ENCODE measurements at places on chromosomes 1 and 21.
A peak's percentile ranks its signal among the peaks of the same experiment; 100 is the strongest.

- DNase-seq, result no peak
Observed at GRCh38 chr1:6672558-6672957, 29.1 kb downstream of the DNAJC11 start.

DNA sequence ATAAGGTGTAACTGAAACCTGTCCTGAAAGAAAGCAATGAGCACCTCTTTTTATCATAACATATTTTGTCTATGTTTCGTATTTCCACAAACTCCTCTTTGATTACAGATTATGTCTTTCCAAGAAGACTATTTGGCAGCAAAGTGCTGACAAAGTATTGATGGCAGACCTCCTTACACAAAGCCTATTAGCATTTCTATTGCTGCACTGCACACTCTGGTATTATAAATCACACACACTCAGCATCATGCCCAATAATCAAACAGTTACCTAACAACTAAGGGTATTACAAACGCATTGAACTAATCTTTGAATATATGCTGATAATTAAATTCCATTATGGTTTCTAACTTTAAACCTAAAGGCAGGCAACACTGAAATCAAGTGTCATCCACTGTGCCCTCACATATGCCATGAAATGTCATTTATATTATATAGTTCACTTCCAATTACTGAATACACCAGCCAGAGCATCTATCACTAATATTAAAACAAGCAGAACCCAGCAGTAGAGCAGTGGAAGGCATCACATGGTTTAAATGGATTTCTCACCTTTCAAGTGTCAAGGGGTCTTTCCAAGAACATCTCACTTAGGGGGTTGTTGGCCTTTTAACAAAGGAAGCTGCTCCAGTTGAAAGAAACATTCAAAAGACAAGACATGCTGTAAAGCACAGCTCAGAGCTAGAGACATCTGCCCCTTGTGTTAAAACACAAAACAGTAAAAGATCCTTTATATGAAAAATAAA is 239.1 kb downstream of the RERE start:
- DNase-seq, result no peak

DNA sequence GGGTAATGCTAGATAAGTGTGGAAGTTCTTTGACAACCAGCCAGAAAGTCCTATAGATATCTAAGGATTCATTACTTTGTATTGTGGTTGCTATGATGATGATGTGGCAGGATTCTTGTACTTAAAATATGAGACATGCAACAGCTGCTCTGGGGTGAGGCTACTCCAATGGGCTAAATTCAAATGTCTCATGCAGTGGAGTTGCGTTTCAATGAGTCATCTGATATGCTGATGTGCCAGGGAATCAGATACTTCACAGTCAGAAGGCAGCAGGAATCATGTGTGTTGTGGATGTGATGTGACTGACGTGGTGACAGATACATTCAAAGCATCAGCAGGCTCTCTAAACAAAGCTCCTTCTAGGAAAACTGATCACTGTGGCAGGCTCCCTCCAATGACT is 66.5 kb downstream of the TSEN15 start:
- DNase-seq, result no peak

DNA sequence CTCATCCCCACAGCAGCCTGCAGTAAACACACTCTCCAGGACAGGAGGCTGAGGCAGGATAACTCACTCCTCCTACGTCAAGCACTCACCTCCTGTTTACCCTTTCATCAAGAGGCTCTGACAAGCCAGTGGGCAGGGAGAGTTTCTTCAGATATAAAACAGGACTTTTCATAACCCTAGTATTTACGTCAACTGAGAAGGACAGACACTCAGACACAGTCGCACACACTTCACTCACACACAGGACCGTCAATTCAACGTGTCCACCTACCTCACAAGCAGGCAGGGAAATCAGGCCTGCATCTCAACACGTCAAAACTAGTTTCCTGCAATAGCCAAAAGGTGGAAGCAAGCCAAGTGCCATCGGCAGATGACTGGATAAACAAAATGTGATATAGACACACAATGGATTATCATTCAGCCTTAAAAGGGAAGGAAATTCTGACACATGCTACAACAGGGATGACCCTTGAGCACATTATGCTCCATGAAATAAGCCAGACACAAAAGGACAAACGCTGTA is 48.6 kb downstream of the ITPKB start:
- DNase-seq, result no peak

DNA sequence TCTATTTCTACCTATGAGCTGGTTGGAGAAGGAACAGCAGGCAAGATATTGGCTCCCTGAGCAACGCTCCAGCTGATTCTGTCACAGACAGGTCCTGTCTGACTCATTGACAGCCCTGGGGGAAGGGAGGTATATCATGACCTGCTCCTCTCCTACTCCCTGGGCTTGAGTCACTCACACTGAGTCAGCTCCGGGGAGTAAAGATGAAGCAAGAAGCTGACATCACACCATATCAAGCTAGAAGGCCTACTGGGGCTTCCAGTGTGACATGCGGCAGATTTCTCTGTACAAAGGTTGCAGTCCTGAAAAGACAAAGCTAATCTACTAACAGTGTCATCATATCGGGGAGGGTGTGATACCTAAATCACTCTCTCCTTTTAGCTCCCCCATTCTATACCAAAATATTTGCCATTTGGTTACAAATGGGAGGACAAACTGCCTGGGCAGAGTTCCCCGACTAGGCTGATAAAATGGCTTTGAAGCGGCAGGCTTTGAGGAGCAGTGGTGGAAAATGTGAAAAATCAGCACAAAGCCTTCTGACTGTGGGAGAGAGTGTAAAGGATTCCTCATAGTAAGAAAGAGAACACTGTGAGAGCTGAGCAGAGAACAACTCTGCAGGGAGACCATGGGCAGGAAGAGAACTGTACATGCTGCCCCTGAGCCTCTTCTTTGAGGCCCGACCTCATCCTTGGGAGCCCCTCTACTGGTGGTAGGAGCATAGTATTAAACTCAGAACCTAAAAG is 15.5 kb downstream of the PI4KB start:
- DNase-seq, result peak; percentile 87

- DNase-seq, result no peak
Observed at GRCh38 chr1:204976646-204977045, 66.4 kb upstream of the CNTN2 start.

GRCh38 chr1:42931108-42931539 is 27.5 kb downstream of the SLC2A1 start:
- DNase-seq, result peak; percentile 43

GRCh38 chr21:38954588-38955004 is 148.9 kb downstream of the ETS2 start:
- DNase-seq, result no peak

- DNase-seq, result no peak
Observed at GRCh38 chr1:222967466-222968240, 152.8 kb downstream of the DISP1 start.

DNA sequence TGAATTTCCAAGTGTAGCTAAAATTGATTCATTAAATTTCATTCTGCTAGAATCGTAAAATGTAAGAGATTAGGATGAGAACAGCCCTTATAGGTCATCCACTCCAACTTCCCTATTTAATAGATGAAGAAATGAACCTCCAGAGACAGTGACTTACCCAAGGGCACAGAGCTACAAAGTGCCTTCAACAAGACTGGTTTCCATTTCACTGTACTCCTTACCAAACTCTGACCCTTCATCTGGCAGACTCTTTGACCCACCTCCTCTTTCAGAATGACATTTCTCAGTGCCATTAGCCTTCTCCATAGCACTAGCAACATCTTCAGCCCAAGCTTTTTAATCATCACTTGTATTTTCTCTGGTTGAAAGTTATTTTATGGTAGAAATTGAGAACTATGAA is 161.3 kb downstream of the NEK7 start:
- no peak for DNase-seq

DNA sequence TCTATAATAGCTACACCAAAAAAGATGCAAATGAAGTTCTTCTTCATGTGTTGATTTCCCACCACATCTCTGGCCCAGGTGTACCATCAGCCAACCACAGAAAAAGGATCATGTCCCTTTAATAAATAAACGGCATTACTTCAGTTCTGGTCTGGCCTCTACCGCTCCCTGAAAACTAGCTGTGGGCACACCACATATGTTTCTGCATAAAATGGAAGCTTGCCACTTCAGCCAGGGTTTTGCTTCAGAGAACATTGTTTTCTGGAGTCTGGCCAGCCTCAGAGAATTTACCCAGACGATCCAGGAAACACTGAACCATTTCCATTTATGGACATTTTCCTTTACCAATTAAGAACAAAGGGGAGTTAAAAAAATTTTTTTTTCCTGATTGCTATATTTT is 5.8 kb upstream of the LAMC2 start:
- no peak for DNase-seq

- DNase-seq, result no peak
Observed at GRCh38 chr1:159274631-159275030, 27.5 kb upstream of the FCER1A start.

DNA sequence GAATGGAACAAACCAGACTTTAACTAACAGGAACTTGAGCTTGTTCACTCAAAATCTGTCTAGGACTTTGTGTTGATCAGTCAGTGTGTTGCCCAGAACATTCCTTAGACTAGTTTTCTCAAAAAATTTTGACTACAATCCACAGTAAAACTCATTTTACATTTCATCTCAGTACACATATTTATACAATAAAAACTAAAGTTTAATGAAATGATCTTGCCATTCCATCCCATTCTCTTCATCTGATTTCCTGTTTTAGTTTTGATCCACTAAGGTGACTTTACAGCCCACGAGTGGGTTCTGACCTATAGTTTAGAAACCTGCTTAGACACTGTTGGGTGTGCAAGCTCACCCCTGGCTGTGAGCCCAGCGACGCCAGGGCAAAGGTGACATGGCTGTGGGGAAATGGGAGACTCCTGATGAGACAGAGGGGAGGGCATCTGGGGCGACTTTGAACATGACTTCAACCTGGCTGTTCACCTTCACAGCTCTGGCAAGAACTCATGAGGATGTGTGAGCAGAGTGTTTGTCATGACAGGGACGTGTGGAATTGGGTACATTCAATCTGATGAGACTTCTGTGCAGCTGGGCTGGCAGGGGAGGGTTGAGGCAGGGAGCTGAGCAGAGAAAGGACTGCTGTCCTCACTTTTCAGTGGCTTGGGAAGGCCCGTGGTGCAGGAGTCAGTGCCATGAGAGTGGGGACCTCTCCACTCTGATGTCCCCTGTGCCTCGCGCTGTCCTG is 40.6 kb downstream of the LHX4 start:
- no peak for DNase-seq

DNA sequence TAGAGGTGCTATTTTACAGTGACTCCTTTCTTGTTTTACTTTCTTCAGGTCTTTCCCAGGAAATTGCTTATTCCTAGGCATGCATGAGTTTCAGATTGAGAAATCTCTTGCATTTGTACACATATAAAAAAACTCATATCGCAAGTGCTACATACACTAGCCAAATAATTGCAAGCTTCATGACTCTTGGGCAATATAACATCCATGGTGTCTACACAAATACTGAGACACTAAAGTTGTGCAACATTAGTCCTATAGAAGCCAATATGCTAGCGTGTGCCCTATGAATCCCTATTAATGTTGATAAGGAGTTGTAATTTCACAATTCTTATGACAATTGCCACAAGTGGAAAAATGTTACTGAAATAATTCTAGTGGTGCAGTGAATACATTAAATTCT is 591.0 kb downstream of the ADGRL2 start:
- DNase-seq, result no peak

DNA sequence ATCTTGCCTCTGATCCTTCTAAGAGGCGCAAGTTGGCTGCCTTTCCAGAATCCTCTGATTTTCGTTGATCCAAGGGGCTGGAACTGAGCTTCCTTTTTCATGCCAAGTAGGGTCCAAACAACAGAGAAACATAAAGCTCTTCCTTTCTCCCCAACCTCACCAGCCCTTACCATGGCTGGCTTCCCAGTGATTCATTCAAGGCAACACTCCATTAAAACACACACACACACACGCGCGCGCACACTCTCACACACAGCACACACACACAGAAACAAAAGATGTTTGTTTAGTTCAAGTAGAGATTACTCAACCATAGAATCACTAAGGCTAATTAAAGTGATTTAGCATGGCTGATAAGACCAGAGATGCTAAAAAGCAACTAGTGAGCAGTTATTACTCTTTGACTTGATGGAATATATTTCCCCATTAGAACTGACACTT is 13.0 kb upstream of the GUCA2A start:
- no peak for DNase-seq

GRCh38 chr1:16065269-16065576 is 8.2 kb downstream of the FAM131C start:
- DNase-seq, result no peak

DNA sequence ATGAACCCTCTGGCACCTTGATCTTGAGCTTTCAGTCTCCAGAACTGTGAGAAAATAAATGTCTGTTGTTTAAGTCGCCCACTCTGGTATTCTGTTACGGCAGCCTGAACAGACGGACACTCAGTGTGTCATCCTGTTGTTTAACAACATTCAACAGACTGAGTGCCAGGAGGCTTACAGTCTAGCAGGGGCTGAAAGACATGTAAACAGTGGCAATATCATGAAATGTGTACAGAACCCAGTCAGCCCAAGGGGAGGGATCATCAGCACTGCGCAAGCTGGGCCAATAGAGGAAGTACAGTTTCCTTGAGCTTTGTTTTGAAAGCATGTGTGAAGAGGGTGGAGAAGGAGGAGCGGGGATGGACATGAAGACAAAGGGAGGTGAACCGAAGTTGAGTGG is 13.6 kb downstream of the DIP2A start:
- DNase-seq, result no peak

DNA sequence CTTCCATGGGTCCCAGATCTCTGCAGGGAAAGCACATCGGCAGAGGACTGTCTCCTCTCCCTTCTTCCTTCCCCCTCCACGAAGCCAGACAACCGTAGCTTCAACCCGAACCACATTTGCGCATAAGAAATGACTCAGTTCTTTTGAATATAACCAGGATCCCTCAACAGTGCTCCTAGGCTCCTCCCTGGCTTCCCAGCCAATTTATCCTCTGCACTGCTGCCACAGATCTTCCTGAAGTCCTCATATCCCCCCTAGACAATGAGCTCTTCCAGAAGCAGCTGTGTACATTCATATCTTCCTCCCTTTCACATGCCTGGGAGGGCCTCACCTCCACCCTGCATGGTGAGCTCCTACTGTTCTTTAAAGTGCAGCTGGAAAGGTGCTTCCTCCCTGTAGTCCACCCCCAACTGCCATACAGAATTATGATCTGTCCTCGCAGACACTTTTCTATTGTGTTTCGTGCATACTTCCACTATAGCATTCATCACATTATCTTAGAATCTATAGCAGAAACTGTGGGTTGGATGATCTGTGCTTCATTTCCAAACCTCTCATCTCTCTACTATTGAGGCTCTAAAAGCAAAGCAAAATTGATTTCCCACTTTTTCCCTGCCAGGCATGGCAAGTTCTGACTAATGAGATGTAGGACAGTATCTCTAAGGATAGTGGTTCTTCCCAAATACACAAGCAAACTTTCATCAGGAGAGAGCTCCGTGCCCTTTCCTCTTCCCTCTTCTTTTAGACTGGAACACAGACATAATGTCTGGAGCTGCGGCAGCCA is 179.3 kb upstream of the HMGB4 start:
- DNase-seq, result no peak

GRCh38 chr21:30044447-30045064 is 104.8 kb upstream of the GRIK1 start:
- DNase-seq, result no peak

GRCh38 chr1:155858800-155859233 is 550 bp upstream of the SYT11 start:
- peak; percentile 12 for DNase-seq

All from activated naive CD4-positive, alpha-beta T cell treated with anti-CD3 and anti-CD28 coated beads, Interleukin-2, amount 50 U/mL, for 16 hours (primary cell).